ENCODE measurements at places on chromosomes 5 and 9.

DNA sequence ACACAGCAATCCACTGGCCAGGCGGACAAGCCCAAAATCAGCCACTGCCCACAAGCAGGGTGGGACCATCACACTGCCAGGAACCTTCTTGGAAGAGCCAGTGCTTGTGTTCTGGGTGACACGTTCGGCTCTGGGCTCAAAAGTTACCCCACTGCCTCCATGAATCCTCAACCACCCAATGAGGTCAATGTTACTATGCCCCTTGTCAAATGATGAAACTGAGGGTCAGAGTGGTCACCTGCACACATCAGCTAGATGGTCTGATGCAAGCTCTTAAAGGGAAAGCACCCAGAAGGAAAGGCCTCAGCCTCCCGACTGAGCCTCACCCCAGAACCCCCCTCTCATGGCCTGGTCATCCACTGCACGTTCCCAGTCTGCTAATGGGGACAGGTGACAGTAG, 114.8 kb downstream of the VAV2 start:
- no peak for DNase-seq

- no peak for DNase-seq
Observed at GRCh38 chr9:111450124-111450523, 34.1 kb downstream of the ECPAS start.

DNA sequence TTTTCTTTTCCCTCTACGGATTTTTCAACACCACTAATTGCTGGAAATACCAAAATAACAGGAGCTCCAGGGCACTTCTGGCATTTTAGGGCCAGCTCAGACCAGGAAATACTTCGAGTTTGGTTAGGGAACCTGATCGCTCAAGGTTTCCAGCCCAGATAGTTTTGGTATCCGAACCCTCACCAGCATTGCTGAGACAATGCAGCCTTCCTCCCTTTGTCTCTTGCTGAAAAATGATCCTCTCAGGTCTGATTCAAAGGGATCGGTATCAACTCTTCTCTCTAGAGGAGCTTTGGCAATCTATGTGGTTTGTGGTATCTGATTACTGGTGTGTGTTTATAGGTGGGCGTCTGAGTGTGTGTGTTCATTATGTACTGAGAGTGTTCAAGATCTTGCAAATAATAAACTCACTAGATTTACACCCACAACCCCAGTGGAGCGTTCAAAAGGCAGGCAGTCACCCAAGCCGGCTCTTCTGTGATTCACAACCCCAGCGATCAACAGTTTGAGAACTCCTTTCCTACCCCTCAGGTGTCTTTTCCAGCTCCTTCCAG, 122.8 kb upstream of the EGFLAM start:
- DNase-seq = no peak

- DNase-seq = no peak
Observed at GRCh38 chr9:38380872-38381534, 11.5 kb upstream of the ALDH1B1 start.

GRCh38 chr5:77235846-77236721, 25.6 kb downstream of the PDE8B start:
- DNase-seq = no peak

DNA sequence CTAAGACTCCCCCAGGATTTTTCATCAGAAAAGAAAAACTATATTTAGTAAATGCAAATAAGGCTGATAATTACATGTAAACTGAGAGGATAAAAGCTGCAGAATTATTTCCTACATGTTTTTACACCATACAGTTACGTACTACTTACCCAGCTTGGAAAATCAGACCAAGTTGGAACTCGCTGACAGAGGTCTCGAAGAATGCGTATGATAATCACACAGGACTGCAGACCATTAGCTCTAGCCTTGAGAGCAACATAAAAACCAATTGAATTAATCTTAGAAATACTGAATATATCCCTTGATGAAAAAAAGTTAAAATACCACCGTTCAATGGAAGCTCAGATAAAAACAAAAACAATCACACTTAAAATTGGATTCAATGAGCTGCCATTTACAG, 65.6 kb downstream of the ZFR start:
- no peak for DNase-seq
